ENCODE measurements at places on chromosomes 1 and 21.

DNA sequence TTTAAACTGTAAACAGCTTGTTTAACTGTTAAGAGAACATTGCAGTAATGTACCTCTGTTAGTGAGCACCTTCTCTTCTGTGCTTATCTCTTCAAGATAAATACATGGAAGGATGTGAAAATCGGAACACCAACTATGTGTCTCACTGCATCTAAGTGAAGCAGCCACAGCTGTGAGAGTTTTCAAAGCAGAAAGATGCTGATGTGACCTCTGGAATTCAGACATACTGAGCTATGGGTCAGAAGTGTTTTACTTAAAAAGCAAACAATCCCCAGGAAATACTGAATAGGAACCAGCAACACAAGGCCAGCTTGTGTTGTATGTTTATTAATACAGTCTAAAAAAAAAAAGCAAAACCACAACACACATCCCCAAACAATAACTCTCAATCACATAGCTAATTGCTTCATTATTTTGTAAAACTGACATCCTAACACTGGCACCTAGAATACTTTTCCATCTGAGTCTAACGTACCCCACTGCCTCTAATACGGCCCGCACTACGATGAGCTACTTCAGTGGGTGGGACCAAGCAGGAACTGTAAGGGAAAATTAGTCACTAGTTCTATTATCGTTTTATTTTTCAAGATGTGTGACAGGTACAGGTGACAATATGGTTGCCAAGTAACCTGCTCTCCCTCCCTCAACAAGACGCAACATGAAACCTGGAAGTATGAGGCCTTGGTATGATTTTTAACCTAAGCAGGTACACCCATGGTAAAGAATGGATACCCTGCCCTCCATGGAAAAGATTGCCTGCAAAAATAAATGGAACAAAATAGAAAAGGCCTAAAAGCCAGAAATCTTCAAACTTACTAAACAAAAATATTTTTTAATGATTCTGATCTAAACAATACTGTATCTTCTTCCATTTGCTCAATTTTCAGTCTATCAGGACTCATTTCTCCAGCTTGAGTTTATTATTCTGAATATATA, 13.9 kb downstream of the ERRFI1 start:
- no peak for DNase-seq

DNA sequence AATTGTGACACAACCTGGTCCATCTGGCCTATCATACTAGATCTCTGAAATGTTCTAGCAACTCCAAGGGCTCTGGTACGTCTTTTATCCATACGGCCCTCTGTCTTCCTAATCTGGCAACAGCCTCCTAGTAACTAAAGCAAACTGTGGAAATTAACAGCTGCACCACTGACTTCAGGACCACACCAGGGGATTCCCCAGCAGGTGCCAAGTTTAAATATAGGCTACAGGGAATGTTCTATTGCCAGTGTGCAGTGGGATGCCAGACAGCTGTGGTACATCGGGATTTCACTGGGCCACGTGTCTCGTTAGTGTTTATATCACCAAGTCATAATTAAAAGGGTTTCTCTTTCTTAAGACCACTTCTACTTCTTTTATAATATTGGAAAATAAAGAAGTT, 94.3 kb downstream of the RGS2 start:
- no peak for DNase-seq

GRCh38 chr1:51736702-51737101, 119.8 kb downstream of the OSBPL9 start:
- DNase-seq = peak; percentile 25

- DNase-seq = no peak
These were observed 83.4 kb downstream of the ATF6 start for GRCh38 chr1:161849518-161849917.

DNA sequence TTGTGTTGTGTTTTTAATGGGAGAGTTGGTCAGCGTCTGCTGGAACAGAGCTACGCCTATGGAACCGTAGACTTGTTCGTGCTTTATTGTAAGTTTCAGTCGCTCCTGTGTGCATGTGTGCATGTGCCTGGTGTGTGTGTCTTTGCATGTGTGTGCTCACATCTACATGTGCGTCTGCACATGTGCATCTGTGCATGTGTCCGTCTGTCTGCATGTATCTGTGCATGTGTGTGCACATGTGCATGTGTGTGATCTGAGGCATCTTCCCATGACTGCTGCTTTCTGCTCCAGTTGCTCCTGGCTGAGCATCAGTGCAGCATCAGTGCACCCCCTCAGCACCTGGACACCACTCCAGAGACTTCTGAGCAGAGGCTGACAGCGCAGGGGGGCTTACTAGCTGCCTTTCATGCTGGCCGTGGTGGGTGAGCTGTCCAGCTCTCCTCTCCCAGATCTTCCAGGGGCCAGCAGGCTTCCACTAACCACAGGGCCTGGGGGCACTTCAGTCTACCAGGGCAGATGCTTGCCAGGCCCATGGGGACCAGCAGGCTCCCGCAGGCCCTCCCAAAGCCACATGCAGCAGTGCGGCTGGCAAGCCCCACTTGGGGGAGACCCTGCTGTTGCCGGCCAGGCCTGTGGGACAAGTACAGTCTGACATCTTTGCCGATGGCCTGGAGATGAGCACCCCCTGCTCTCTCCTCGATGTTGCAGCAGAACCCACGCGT, 47.8 kb upstream of the PCBP3 start:
- DNase-seq = no peak

- no peak for DNase-seq
These were observed at the start of gene WNT2B for GRCh38 chr1:112508278-112509004. Gene WNT2B (plus strand): TSS chr1:112508965. CDS start chr1:112509263, 298 bp downstream.

DNA sequence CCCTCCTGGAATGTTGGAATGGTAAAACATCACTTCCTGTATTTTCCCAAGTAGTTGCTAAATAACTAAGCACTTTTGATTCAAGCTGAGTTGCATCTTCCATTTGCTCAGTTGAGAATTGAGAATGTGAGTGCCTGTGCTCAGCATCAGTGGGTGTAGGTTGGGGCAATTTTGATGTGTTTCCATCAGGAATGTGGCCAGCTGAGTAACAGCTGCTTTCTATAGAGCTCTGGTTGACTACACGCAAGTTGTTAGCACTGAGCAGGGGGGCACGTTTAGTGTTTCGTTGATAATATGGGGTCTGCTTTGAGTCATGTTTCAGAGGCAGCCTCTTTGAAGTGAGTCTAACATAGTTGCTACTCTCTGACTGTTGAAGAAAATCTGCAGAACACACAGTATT, 41.5 kb downstream of the LRRC53 start:
- DNase-seq = no peak

DNA sequence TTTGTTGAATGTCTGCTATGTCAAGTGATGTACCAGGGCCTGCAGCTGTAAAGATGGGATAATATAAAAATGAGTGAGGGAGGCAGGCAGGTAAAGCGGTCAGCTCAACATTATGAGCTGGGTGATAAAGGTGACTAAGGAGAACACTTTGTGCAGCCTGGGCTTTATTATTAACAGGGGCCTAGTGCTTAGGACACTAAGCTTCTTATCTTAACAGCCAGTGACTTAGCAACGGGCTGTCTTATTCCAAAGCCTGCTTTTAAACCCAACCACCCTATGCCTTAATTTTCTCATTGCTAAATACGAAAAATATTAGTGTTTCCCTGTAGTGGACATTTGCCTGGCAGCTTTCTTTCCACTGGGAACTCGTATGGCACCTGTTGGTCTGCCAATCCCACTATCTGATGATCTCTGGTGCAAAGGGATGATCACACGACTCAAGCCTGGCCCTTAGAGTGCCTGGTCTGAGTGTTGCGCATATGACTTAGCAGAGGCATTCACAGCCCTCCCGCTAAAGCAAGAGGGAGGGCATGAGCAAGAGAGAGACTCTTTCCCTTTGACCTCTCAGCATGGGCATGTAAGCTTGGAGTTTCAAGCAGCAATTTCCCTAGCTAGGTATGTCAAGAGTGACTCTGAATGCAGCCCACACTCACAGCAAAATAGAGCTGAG, 98.6 kb upstream of the PAPPA2 start:
- DNase-seq = no peak

DNA sequence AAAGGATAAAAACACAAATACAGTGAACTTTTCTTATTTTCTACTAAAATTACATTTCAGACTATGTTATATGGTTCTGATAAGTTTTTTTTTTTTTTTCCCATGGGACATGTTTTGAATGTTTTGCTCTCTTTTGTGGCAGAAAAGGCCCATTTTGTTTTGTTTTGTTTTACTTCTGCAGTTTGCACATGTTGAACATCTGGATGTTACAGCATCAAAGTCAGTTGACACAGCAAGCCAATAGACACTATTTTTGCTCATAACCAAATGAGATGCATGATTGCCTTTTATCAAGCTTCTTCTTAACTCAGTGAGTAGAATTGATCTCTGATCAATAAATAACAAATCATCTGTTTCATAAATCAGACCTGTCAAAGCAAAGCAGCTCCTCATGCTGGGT, 904.2 kb downstream of the ADGRL2 start:
- DNase-seq = no peak

GRCh38 chr1:63877021-63877767, 103.4 kb downstream of the ROR1 start:
- no peak for DNase-seq

DNA sequence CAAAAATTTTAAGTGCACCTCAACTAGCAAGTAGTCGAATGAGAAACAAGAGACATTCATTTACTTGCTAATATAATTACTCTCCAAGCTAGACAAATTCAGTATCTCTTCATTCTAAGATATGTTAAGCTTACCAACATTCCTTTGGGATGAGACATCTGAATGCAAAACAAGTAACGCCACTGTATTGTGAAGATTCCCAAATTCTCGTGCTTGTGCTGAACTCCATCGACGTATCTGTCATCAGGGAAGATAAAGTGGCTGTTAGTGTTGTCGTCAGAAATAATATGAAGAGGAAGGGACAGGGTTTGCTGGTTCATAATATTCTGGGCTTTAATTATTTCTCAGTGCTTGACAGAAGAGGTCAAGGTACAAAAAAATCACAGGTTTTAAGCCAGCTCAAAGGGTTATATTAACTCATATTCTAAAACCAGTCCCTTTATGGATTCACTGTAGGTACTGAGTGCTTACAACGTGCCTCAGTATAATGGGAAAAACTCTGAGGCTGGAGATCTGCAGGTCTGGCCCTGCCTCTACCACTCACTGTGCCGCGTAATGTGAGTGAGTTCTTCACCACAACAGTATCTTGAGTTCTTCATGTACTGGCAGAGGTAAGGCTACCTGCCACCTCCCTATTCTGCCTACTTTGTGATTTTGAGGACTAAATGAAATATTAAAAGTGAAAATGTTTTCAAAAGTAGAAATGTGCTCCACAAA, 42.0 kb downstream of the PCSK9 start:
- DNase-seq = peak; percentile 45

DNA sequence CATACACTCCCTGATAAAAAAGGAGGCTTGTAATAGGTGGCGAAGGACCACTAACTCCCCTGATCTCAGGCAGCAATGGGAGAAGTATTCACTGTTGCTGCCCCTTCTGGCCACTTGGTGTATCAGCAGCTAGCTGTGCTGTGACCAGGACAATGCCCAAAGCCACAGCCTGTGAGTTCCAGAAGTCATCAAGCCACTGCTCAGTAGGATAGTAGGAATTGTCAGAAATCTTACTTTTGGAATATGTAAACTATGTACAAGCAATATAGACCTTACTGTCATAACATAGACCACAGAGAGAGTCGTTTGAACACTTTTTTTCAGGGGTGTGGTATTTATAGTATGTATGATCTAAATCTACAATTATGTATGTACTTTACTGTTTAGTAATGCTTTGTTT, 248.3 kb upstream of the CAMK1G start:
- DNase-seq = no peak

DNA sequence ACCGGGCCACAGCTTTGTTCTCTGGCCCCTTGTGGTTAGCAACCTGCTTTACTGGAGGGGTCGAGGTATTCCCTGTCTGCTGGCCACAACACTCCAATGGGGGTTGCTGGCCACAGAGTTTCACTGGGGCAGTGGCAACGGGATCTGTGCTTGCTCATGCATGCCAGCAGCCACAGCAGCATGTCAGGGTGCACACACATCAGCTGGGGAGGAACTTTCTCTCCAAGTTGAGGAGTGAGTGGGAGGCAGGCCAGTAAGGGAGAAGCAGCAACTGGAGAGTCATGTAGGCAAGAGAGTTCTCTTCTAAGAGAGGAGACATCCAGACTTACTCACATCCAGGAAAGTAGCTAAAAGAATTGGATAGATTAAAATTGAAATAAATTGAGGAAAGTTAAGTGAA, 38.0 kb downstream of the SAMD13 start:
- no peak for DNase-seq

DNA sequence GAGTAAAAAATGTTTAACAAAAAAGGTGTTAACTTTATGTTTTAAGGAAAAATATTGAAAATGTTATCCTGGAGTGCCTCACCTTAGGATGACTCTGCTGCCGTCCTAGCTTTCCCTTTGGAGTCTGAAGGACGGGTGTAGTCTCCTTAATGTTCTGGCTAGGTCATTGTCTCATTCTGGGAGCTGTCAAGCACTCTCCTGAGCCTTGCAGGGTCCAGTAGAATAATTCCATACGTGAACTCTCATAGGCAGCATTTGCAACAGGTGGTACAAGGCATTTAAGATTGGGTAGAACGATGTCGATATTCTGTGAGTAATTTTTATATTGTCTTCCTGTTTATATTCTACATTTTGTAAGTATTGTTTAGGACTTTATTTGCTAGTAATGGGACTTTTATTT, 283.6 kb upstream of the C1orf105 start:
- DNase-seq = no peak

- DNase-seq = no peak
These were observed 3.7 kb downstream of the BRINP3 start for GRCh38 chr1:190474010-190474409.

GRCh38 chr1:99385852-99386251, 121.6 kb downstream of the PLPPR4 start:
- no peak for DNase-seq

DNA sequence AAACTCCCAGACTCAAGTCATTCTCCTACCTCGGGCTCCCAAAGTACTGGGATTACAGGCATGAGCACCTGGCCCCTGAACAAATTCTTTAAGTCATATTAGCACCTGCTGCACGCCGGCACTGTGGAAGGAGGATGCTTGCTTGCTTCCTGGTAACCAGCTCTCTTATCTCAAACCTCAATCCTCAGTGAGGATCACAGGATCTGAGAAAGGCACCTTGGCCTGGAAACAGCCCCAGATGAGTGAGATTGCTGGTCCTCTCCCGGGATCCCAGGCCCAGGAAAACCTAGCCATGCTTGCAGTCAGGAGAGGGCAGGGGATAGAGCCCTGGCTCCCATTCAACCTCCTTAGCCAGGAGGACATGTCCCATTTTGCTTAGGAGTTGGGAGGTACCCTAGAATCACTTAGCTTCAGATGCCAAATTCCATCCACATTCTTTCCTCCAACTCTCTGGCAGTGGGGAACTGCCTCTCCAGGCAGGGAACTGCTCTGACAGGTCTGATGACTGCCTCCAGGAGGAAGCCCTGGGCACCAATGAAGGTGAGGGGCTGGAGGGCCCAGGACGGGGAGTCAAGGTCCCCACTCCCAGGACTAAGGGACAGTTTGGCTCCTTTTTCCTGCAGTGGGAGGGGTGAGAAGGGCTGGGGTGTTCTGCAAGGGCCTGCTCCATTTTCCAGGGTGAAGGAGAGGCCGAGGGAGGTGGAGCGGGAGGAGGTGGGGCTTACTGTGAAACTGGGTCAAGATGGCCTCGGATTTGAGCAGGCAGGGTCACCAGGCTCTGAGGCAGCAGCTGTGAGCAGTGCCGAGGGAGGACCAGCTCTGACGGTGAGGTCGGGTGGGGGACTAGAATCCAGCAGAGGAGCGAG, 9.5 kb downstream of the GPR37L1 start:
- DNase-seq = no peak

Measured in keratinocyte (primary cell).